Lower lobe of right lung (tissue), 2 donors: ENCODE measurements at places on chromosomes 2 and 18. TPM values are rescaled to one million over a fixed set of nuclear protein-coding genes. Genes with fewer than 3 reads are reported as not detected.

RBMS1 gene
- total RNA-seq: 95.3 TPM

UPP2 gene
- total RNA-seq: not detected

- H3K4me1 ChIP-seq: peaks cover 8% of the 10 kb centered on the region
- H3K27ac ChIP-seq: no peak overlapping the region
- H3K4me3 ChIP-seq: no peak overlapping the region
- DNase-seq: no peak
Observed at GRCh38 chr2:241813644-241814392, 4.8 kb downstream of the NEU4 start.

DNA sequence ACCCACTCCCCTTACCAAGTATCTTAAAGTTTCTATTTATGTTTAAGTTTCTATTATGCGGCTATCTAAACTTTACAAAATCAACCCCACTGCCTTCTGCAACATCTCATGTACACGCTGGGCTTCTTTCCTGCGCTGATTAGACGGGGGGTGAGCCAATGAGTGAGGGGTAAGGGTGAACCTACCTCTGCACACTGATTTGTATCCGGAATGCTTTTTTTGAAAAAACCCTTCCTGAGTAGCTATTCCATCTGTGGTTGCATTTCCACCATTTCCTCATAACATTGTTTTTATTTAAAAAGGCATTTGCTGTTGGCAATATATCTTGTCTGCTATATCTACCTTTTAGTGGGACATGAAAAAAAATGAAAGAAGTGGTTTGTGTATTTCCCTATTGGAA is 6.3 kb downstream of the ALPG start:
- no peak overlapping the region for H3K4me3 ChIP-seq
- H3K4me1 ChIP-seq: no peaks in the 10 kb centered on the region
- no peak for DNase-seq

GRCh38 chr2:66145490-66145889 is 289.4 kb upstream of the MEIS1 start:
- H3K27me3 ChIP-seq: no peaks in the 10 kb centered on the region
- DNase-seq: no peak
- H3K4me1 ChIP-seq: no peaks in the 10 kb centered on the region
- no peak overlapping the region for H3K27ac ChIP-seq
- H3K36me3 ChIP-seq: no peaks in the 10 kb centered on the region
- H3K4me3 ChIP-seq: no peak overlapping the region

DNA sequence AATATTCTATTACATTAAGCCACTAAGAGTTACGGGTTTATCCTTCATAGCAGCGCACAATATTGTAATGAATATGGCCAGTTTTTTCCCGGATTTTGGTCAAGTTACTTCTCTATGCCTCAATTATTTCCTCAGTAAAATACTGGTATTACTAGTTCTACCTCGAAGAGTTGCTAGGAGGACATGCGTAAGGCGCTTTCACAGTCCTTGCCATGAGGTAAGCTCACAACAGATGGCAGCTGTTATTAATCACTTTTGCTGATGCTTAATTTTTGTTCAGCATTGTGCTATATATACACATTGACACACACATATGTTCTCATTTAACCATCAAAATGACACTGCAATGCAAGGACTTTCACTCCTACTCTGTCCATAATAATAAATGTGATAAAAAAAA is 101.5 kb downstream of the SCG2 start:
- H3K27ac ChIP-seq: no peak overlapping the region
- no peaks in the 10 kb centered on the region for H3K36me3 ChIP-seq
- no peak for DNase-seq
- no peak overlapping the region for H3K4me3 ChIP-seq

GRCh38 chr2:88614497-88615157 is 12.6 kb downstream of the EIF2AK3 start:
- H3K27ac ChIP-seq: no peak overlapping the region
- no peak overlapping the region for H3K4me3 ChIP-seq
- peaks cover 18% of the 10 kb centered on the region for H3K36me3 ChIP-seq
- no peak for DNase-seq
- H3K27me3 ChIP-seq: no peaks in the 10 kb centered on the region
- peaks cover 13% of the 10 kb centered on the region for H3K4me1 ChIP-seq

DNA sequence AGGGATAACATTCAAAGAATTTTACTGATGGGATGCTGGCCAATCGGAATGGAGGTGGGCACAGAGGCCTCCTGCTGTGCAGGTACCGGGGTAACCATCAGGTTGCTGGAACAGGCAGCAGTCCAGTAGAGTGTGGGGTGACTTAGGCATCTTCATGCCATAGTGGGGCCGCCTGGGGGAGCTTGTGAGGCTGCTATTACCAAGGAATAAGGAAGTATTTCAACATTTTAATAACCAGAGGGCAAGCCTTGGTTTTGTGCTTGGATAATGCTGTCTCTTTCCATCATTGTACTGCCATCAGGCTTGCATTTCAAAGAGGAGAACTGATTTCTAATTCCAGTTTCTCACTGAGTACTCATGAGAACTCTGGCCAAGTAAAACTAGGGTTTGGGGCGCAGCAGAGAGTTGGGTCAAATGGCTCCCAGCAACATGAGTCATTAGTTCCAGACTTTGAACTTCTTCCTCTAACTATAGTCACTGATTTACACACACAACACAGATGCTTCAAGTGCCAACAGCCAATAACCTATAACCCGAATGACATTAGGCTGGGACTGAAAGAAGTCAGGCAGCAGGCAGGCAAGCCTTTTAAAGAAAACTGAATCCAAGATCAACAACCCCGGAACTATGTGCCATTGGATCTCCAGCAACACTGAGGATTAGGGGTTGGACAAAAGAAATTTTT is 56.1 kb upstream of the FHL2 start:
- H3K27ac ChIP-seq: no peak overlapping the region
- H3K27me3 ChIP-seq: no peaks in the 10 kb centered on the region
- DNase-seq: peak; percentile 50
- no peaks in the 10 kb centered on the region for H3K36me3 ChIP-seq
- H3K4me1 ChIP-seq: no peaks in the 10 kb centered on the region
- H3K4me3 ChIP-seq: no peak overlapping the region

DNA sequence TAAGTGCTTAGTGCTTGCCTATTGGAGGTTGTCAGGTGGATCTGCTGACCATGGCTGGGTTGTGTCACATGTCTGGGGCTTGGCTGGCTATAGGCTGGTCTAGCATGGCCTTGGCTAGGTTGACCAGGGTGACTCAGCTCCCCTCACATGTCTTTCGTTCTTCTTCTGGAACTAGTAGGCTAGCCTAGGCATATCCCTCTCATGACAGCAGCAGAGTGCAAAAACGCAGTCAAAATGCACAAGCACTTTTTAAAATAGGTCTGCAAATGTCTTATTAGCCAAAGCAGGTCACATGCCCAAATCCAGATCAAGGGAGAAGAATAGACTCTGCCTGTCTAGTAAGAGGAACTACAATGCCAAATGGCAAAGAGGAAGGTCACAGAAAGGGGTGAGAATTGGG is 179.7 kb upstream of the ACVR2A start:
- H3K4me1 ChIP-seq: no peaks in the 10 kb centered on the region
- H3K36me3 ChIP-seq: no peaks in the 10 kb centered on the region
- DNase-seq: no peak
- no peaks in the 10 kb centered on the region for H3K27me3 ChIP-seq

DNA sequence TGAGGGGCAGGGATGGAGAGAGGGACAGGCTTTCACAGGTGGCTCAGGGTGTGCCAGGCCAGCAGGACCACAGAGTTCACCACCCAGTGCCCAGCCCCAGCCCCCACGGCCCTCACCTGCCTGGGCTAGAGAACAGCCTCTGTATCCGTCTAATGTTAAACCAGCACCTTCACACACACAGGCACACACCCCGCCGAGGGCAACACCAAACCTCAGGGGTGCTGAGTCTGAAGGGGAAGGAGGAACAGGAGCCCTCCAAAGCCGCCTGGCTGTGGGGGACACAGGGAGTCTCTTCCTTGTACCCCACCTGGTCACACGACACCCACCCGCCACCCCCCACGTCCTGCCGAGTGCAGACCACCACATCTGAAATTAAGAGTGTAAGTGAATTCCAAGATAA is 205.8 kb upstream of the SALL3 start:
- H3K27ac ChIP-seq: no peak overlapping the region
- H3K36me3 ChIP-seq: no peaks in the 10 kb centered on the region
- H3K4me3 ChIP-seq: no peak overlapping the region
- peaks cover 22% of the 10 kb centered on the region for H3K27me3 ChIP-seq
- no peak for DNase-seq
- H3K4me1 ChIP-seq: no peaks in the 10 kb centered on the region

B3GNT7 gene
- total RNA-seq: 80.0 TPM

- H3K36me3 ChIP-seq: peaks cover 10% of the 10 kb centered on the region
- H3K27me3 ChIP-seq: no peaks in the 10 kb centered on the region
- no peaks in the 10 kb centered on the region for H3K4me1 ChIP-seq
- no peak for DNase-seq
- no peak overlapping the region for H3K4me3 ChIP-seq
- H3K27ac ChIP-seq: no peak overlapping the region
Observed at GRCh38 chr2:38016219-38016618, 59.7 kb downstream of the CYP1B1 start.

DNA sequence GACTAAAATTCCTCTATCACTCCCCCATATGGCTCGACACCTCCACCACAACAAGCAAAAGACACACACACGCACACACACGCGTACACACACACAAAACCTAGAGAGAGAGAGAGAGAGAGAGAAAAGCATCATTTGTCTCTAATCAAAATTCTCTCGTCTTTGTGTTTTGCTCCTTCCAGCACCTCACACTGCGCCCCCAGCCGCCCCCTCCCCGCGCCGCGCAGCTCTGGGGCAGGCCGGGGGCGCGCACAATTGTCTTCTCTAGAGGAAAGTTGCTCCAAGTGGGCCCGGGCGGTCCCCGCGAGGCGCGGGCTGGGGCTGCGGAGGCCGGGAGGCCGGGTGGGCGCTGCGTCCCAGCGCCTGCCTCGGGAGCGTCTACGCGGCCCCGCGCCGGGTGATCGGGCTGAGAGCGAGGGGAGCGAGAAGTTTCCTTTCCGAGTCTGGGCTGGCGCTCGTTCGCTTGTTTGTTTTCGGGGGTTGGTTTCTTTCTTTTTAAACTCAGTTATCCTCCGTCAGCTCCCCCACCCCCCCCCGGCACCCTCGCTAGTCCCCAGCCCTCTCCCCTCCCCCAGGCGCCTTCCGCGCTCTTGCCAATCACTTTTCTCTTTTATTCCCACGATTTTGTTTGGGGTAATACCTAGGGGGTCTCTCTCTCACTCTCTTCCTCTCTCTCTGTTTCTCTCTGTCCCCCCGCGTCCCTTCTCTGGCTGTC is 4.1 kb downstream of the ZEB2 start:
- peaks cover 29% of the 10 kb centered on the region for H3K4me1 ChIP-seq
- DNase-seq: peak; percentile 68
- H3K36me3 ChIP-seq: peaks cover 3% of the 10 kb centered on the region
- peak overlapping the region; percentile 98 for H3K27ac ChIP-seq
- H3K27me3 ChIP-seq: peaks cover 14% of the 10 kb centered on the region

DNA sequence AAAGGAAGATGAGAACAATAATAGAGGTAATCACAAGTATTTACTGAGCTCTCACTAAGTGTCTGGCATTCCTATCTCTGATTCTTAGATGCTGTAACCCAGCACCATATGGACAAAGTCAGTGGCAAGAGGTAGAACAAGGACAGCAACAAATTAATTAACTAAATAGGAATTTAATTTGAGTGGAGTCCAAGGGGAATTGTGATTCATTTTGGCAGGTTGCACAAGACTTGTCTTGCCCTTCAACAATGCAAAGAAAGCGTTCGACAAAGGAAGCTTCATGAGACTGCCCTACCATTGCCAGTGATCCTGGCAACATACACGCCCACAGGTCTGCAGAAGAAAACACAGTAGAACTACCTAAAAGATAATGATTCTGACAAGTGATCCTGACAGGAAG is 221.6 kb downstream of the RBM43 start:
- H3K27me3 ChIP-seq: no peaks in the 10 kb centered on the region
- H3K4me3 ChIP-seq: no peak overlapping the region
- no peaks in the 10 kb centered on the region for H3K36me3 ChIP-seq
- DNase-seq: no peak
- no peak overlapping the region for H3K27ac ChIP-seq

SRBD1 gene
- 15.4 TPM for total RNA-seq
